ENCODE measurements at places on chromosomes 5 and 9.

- peak; percentile 85 for DNase-seq
- H3K4me1 ChIP-seq, result no peaks in the 10 kb centered on the region
- no peaks in the 10 kb centered on the region for H3K36me3 ChIP-seq
- no peak overlapping the region for H3K4me3 ChIP-seq
Measured at GRCh38 chr9:98873951-98874371, 66.5 kb downstream of the GALNT12 start.

- H3K4me3 ChIP-seq, result no peak overlapping the region
- H3K36me3 ChIP-seq, result no peaks in the 10 kb centered on the region
- H3K27me3 ChIP-seq, result no peaks in the 10 kb centered on the region
- DNase-seq, result no peak
Measured at GRCh38 chr5:178298283-178298807, 65.7 kb upstream of the PHYKPL start.

- no peaks in the 10 kb centered on the region for H3K4me1 ChIP-seq
- H3K27ac ChIP-seq, result no peak overlapping the region
- no peak overlapping the region for H3K4me3 ChIP-seq
- H3K36me3 ChIP-seq, result no peaks in the 10 kb centered on the region
- no peak for DNase-seq
Measured at GRCh38 chr5:79787448-79787847, 97.8 kb downstream of the CMYA5 start.

DNA sequence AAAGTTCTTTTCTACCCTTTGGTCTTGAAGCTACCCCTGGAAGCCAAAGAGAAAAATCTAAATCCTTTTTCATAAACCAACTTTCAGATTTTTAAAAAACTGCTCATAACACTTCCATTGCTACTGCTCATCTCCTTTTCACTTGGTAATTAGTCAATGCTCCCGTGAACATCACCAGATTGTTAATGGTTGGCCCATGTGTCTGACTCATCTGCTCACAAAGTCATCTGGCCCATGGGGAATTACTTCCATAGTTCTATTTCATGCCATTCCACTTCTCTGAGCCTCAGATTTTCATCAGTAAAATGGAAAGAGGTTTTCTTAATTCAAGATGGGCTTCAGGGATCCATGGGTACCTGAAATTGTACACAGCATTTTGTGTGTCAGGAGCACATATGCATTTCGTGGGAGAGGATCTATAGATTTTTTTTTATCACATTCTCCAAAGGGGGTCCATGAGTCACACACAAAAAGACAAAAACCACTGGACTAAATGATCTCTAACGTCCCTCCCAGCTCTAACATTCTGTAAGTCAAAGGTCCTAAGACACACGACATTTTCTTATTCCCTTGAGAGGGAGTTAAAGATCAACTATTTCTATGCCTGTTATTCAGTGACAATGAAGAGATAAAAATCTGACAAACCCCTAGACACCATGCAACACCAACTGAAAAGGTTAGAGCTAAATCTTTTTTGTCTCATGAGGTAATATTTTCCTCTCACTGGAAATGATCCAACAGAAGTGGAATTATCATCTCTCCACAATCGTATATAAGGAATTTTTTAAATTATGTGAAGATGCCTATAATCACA is 75.4 kb downstream of the TEX10 start:
- DNase-seq, result no peak
- H3K27ac ChIP-seq, result no peak overlapping the region
- H3K4me1 ChIP-seq, result no peaks in the 10 kb centered on the region
- no peaks in the 10 kb centered on the region for H3K27me3 ChIP-seq
- no peaks in the 10 kb centered on the region for H3K36me3 ChIP-seq
- H3K4me3 ChIP-seq, result no peak overlapping the region

DNA sequence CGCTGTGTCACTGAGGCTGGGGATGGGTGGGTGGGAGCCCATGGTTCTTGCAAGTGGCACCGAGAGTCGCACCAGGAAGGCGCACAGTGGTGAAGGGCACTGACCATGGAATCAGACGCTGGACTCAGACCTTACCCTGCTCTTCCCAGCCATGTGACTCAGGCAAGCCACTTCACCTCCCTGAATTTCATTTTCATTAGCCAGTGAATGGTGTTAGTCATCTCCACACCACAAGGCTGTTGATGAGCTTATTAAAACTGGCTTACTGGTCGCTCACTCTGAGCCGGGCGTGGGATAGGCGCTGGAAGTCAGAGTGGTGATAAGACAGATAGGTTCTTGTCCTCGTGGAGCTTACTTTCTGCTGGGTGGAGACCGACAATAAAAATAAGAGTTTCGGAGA is 25.1 kb downstream of the FGF18 start:
- no peaks in the 10 kb centered on the region for H3K4me1 ChIP-seq
- H3K27ac ChIP-seq, result no peak overlapping the region
- no peak for DNase-seq

DNA sequence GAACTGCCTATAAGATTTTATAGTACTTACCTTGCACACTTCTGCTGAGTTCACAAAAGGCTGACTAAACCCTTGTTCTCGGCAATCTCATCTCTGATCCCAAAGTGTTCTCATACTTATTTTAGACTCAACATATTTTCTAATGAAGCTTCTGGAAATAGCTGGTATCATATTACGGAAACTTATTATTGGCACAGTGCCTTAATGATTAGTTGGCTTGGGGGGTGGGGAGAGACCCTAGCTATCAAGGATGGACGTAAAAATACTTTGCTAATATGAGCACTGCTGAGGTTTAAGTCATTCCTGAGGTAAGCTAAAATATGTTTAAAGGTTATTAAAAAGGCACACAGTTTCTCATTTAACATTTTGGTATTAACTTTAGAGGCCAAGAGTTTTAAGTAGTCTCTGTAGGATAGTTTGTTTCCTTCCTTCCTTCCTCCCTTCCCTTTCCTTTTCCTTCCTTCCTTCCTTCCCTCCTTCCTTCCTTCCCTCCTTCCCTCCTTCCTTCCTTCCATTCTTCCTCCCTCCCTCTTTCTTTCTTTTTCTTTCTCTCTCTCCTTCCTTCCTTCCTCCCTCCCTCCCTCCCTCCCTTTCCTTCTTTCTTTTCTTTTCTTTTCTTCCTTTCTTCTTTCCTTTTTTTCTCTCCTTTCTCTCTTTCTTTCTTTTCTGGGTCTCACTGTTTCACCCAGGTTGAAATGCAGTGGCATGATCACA is 31.5 kb downstream of the ZSWIM6 start:
- no peak overlapping the region for H3K27ac ChIP-seq
- no peaks in the 10 kb centered on the region for H3K27me3 ChIP-seq
- DNase-seq, result no peak
- no peak overlapping the region for H3K4me3 ChIP-seq
- peaks cover 5% of the 10 kb centered on the region for H3K4me1 ChIP-seq

DNA sequence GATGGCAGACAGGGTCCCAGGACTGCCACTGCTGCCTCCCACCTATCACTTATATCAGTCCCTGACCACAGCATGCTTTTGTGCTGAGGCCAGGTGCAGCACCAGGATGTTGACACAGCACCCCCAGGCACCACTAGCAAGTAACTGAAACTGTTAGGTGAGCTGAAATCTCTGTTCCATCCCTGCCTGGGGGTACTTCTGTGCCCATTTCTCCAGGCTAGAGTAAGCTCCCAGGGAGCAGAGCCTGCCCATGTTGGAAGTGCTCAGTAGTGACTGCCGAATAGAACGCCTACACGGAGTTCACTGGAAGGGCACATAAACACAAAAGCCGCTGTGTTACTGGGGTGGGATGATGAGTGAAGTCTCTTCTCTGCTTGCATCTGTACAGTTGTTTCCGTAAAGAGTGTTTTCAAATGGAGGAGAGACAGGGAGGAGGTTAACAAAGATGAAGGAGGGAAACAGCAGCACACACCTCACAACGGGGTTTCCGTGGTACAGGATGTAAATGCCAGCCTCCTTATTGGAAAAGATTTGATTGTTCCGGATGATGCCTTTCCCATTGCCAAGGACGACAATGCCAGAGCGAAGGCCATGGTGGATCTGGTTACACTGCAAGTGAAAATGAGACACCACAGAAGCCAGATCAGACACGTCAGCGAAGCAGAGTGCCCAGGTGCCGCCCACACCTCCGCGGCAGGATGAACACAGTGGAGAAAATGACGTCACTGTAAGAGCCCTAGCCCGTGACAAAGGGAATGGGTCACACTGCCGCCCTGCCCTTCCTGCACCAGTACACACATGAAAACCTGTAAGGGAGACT is 43.1 kb downstream of the POLR1E start:
- H3K4me3 ChIP-seq, result no peak overlapping the region
- no peaks in the 10 kb centered on the region for H3K27me3 ChIP-seq
- H3K36me3 ChIP-seq, result no peaks in the 10 kb centered on the region
- H3K4me1 ChIP-seq, result no peaks in the 10 kb centered on the region
- DNase-seq, result no peak

DNA sequence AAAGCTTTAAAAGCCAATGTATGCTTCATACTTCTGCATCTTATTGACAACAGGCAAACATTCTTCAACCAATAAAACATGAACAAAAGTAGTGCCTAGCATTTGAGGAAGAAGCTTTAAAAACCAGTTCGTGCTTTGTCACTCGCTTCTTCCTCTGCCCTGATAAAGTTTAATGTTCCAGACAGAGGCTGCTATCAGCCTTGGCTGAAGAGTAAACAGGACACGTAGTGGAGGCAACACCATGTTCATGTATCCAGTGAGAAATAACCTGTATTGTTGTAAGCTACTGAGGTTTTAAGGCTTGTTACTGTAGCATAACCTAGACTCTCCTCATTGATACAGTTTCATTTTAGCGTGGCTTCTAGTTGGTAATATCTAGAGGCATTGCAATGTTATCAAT is 3.2 kb upstream of the FUBP3 start:
- DNase-seq, result no peak
- H3K27ac ChIP-seq, result no peak overlapping the region
- no peaks in the 10 kb centered on the region for H3K36me3 ChIP-seq
- H3K4me3 ChIP-seq, result no peak overlapping the region
- H3K27me3 ChIP-seq, result no peaks in the 10 kb centered on the region
- H3K4me1 ChIP-seq, result peaks cover 8% of the 10 kb centered on the region

All from aorta (tissue), 5 donors.